ENCODE measurements at places on chromosomes 7 and 10.

- no peak for DNase-seq
These were observed 209.5 kb upstream of the KCTD7 start for GRCh38 chr7:66419210-66419609.

GRCh38 chr10:76017026-76017732 is 585.8 kb downstream of the LRMDA start:
- no peak for DNase-seq

DNA sequence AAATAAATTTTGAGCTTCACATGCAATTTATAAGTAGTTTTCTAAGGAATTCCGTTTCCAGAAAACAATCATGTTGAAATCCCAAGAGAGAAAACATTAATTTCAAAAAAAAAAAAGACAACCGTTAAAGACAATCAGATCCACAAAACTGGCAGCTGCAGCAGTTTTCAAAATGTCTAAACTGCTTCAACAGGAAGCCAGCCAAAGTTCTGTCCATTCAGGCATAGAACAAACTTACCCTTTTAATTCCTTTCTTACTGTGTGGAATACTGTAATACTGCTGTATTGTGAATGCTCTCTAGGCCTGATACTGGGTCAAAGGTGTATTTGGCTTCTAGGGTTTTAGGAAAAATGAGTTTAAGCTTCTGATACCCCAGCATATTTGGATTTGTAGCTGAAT is 31.6 kb downstream of the HOXA1 start:
- peak; percentile 15 for DNase-seq

DNA sequence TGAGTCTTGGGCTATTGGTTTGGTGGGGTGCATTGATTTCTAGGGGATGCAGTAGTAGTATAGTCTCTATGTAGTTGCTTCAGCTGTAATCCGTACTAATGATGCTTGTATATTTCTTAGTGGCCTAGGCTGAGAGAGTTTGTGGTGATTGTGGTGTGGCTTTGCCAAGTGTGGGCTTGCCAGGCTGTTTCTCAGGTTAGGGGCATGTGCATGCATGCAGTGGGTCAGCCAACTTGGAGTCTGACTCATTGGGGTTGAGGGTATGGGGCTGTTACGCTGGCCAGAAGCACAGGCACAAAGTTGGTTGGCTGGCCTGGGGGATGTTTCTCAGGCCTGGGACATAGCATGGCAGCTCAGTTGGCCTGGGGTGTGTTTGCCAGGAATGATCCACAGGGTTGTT is 25.7 kb upstream of the PLA2G12B start:
- DNase-seq: no peak

DNA sequence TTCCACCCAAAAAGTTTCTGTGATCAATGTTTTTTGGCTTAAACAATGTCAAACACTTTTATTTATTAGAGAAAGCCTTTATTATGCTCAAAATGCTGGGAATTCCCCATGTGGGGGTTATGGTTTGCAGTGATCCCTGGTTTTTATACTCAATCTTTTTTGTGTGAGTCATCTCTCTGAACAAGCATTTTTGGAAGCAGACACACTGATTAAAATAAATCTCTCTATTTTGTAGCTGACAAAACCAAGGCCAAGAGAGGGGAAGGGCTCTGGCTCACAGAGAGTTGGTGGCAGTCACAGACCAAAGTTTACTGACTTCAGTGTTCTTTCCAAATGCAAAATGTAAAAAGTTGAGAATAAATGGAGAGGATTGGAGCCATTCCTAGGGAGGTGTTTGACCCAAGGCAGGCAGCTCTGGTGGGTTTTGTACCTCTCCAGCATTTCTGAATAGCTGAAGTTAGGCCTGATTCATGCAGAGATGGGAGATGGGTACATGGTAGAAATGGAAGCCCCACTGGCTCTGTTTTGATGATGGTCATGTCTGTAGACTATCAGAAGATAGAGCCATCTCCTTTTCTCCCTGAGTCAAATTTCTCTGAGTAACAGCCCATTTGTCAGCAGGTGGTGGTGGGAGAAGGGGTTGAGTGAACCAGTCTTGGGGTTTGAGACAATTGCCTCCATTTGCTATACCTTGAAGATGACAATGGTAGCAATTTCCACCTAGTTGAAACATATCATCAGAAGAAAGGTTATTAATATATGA is 45.4 kb upstream of the NAMPT start:
- no peak for DNase-seq

DNA sequence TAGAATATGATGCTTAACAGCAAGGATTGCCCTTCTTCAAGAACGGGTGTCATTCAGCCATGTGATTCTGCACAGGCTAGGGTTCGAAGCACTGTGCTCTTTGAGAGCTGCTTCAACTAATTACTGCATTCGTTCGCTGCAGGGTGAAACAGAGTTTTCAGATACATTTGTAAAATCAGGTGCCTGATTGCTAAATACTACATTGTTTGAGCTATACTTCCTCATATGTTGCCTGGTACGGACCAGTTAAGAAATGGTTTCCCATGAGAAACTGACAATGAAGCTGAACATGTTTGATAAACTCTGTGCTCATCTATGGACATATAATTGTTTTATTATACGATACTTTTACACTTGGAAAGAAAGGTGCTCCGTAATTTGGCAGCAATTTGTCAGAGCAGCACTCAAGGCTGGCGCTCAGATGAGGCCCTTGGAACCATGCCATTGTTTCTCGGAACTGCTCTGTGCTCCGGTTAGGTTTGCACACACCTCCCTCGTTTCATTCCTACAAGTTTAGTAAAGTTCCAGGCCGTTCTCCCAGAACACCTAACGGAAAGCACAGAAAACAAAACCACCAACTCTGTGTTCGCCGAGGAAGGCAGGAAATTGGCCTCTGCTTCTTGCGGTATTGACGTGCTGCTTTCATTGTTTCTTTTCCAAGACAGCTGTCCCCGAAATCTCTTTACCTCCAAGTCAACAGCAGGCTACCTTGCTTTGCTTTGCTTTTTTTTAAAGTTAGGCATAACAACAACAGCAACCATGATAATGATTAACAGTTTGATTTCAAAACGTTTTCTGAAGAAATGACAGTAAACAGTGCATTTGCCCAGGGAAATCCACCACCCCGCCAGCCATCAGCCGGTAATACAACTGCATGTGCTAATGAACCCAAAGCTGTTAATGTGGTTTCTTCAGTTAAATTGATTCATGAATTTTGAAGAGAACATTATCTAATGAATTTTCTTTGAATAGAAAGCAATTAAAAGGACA is 206.9 kb downstream of the EBF3 start:
- no peak for DNase-seq

DNA sequence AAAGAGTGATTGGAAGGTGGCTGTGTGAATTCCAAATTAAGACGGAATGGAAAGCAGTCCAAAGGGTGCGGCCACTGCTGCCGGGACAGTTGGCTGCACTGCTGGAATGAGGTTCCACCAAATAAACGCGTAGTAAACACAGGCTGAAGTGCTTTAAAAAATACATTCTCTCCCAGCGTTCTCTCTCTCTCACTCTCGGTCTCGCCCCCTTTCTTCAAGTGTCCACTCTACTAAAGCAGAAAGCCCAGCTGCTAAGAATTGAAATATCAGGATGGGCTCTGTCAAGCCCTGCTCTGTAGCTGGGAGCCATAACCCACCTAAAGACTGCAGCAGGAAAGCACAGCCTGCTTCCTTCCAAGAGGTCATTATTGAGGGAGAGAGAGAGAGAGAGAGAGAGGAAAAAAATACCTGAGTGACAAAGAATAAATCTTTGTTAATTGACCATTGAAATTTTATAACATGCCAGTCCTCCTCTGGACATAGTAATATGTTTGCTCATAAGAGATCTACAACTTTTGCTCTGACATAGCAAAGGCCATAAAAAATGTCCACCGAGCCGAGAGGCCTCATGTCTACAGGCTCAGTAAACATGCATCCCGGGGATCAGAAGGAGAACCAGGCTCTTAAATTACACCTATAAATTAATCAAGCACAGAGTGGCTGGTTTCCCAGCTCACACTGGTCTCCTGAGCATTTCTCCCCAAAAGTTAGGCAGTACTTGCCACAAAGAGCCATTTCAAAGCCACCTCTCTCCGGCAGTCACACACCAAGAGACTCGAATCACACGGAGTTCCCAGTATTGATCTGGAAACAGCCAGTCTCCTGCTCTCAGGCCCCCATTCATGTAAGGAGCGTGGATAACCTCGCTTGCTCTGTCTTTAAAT is 72.8 kb downstream of the FGFR2 start:
- DNase-seq: no peak
